ENCODE measurements at places on chromosomes 4 and X.
A peak's percentile ranks its signal among the peaks of the same experiment; 100 is the strongest.

- DNase-seq, result peak; percentile 17
These were observed 105.1 kb downstream of the ADRA2C start for GRCh38 chr4:3871181-3871852.

GRCh38 chrX:124347242-124347641 is 879 bp downstream of the SH2D1A start:
- DNase-seq, result no peak

DNA sequence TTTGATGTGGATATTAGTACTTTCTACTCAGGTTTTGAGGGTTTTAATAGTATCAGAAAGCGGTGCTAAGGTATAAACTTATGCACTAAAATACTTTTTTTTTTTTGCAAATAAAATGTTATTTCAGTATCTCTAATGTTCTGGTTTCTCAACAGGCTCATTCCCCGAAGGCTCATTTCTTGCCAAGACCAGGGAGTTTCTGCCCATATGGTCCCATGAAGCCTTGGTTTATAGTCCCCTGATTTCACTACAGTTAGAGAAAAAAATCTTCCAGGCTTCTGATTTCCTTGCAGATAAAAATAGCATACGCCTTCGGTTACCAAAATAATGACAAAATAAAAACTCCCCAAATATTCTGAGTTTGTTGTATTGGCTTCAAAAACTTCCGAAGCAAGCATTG is 814.2 kb upstream of the PABPC4L start:
- no peak for DNase-seq

- DNase-seq, result no peak
These were observed 64.8 kb upstream of the NR0B1 start for GRCh38 chrX:30373951-30374350.

GRCh38 chr4:102441978-102442911 is 58.9 kb upstream of the NFKB1 start:
- no peak for DNase-seq

DNA sequence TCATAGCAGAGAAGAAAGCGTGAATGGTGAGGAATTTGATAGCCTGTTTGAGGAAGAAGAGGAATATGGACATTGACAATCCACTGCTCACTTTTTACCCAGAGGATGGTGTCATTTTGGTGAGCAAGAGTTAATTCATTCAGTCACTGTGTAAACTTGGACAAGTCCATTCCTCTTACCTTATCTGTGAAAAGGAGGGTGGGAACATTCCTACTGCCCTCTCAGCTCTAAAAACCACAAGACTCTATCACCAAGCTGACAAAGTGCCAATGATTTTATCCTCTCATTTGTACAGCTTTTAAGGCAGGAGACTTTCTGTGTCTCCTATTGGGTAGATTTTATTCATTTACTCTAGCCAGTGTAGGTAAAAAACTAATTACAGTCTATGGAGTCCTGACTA is 103.8 kb downstream of the LUZP4 start:
- DNase-seq, result no peak

DNA sequence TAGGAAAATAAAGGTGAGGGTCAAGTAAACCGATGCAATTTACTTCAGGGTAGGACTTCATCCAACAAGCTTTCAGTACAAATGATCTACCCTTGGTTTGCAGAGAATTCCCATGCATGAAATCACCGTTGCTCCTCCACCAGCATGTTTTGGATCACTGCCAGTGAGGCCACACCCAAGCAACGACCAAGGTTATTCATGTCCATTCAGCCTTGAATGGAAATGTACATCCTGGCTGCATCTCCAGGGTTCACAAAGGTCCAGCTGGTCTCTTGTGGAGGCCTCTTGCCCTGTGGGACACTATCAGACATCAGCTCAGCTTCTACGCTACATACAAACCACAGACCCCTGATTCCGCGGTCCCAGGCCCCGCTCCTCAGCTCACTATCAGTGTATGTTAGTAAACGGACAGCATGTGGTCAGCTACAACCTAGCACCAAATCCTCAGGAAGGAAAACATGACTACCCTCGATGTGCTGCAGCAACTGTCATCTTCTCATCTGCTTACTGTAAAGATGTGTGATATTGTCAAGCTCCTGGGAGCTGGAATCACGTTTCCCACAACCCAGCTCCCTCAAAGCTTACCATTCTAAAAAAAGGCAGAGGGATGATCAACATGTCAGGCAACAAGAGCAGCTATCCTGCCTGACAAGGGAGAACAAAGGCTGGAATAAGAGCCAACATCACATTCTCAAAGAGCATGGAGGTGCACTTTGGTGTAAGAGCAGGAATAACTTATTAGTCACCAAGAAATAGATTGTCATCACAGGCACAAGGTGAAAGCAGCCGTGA is 4.9 kb downstream of the LYAR start:
- DNase-seq, result no peak

GRCh38 chr4:109559983-109560686 is at the start of gene MCUB:
TSS of gene MCUB (plus strand) at chr4:109560246. CDS start at chr4:109560338, 92 bp downstream.
- peak; percentile 82 for DNase-seq

DNA sequence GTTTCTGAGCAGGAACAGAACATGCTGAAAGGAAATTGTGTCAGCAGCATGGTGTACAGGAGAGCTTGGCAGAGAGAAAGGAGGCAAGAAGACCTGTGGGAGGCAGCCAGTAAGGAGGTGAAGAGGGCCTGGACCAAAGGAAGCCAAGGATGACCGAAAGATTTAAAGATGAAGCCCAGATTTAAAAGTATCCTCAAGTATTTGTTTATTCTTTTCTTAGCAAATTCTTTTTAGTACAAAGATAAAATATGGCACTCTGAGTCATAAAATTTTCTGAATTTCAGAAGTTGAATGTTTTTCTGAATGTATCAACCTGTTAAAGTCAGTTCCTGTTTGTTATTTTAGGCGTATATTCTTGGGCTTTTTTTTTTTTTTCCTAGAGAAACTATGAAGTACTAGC is 3.5 kb downstream of the PKD2 start:
- no peak for DNase-seq

DNA sequence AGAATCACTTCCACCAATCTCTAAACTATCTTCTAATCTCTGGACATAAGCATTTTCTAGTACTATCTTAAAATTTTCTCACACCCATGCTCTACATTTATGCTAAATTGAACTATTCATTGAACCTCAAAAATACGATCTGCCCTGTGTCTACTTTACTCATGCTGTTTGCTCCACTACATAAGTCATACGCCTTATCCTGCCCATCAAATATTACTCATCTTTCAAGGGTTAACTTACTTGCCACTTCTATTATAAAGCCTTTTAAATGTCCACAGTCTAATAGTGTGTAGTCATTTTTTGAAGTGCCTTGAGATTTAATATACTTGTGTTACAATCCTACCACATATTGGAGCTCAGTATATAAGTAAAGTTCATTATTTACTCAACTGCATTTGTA is 727.7 kb upstream of the SLIT2 start:
- no peak for DNase-seq

DNA sequence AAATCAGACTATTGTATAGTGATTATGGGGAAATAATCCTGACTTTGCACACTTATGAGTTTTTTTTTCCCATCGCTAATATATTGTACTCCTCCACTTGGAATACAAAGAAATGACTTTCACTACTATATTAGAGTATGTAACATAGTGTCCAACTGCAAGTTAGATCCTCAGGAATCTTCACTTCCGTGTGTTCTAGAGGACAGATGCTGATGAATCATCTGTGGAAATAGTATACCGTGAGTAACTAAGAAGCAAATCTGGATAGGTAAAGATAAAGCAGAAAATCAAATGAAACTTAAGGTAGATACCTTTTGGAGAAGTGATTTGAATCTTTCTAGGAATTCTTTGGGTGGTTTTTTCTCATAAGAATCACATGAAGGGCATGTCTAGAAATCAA is 8.3 kb downstream of the IL21 start:
- DNase-seq, result no peak

DNA sequence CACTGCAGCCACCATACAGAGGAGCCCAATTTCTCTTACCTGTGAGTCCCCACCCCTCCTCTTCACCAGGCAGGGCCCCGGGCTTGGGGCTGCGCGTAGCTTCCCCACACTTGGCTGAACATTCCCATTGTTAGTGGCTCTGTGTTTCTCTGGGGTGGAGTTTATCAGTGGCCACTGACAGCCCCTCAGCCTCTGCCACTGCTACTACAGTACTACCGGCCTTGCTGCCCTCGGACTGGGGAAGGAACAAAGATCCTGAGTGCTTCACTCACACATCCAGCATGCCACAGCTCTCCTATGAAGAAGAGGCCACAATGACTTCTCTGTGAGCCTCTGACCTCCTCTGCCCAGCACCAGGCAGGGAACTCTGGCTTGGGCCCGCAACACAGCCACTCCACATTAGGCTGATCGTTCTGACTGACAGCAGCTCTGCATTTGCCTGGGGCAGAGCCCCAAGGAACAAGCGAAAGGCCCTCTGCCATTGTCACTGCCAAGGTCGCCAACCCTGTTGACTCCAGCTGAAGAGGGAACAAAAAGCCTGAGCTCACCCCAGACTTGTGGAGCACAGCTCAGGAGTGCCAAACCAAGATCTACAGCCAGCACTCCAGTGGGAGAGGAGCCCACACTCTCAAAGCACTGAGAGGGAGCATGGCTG is 24.0 kb downstream of the ABCB7 start:
- no peak for DNase-seq

DNA sequence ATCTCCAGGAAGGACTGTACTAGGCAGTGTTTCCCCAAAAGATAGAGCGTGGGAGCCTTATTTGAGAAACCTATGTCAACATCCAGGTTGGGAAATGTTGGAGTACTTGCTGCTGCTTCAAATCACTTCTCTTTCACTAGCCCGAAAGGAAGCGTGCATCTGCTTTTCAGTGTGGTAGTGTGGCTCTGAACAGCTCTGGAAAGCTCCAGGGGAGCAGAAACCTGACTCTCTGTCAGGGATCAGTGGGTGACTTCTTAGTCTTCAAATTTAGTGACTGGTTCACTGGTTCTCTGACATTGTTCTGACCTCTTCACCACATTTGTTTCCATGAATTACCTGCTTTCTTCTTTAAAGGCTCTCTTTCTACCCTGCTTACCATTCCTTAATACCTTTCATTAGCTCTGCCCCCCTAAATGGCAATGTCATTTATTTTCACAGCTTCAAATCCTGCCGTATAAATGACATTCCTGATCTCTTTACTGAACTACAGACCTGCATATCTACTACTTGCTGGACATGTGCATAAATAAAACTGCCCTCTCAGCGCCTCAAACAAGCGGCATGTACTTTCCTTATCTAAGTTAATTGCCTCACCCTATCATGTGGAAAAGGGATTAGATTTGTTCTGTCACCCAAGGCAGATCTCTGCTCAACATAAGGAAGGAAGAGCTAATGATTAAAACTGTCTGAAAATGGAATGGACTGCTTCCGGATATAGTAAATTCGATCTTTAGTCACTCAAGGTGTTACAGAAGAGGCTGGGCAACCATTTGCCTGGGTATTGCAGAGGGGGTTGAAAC is 37.0 kb downstream of the DLG3 start:
- DNase-seq, result no peak

GRCh38 chrX:38365954-38366353 is 13.6 kb downstream of the OTC start:
- no peak for DNase-seq

DNA sequence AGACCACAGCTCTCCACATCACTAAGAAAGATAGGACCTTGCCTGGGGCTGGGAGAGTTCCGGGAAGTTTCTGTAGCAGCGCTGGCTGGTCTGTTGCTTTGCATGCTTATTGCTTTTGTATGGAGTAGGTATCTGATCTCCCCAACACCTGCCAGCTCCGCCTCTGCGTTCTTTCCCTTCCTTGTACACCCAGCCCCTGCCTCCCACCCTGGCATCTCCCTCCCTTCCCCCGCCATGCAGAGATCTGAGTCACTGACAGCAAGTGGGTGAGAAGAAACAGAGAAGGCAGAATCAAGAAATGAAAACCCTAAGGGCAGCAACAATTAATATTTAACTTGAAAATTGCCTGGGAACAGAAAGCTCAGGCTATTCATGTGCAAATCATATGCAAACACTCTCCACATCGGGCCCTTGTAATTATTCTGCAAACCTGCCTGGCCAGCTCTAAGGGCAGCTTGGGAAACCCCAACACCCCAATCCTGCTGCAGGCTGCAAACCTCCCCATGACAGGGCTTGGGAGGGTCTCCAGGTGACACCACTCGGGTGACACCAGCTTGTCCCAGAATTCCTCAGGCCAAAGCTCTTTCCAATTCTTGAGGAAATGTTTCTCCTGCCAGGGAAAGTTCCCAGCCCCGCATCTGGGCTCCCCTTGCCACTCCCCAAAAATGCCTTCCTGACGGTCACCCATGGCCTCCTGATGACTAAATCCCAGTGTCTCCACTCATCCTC is 257.2 kb downstream of the FBXW7 start:
- DNase-seq, result no peak

GRCh38 chrX:15882704-15883539 is 28.3 kb upstream of the AP1S2 start:
- no peak for DNase-seq

- DNase-seq, result no peak
These were observed 35.1 kb downstream of the GAB3 start for GRCh38 chrX:154715825-154716224.

GRCh38 chrX:1400049-1400448 is 8.1 kb upstream of the SLC25A6 start:
- no peak for DNase-seq

- DNase-seq, result no peak
These were observed 577.1 kb downstream of the ANKRD50 start for GRCh38 chr4:124135409-124135813.

- DNase-seq, result no peak
These were observed 60.4 kb upstream of the TAF9B start for GRCh38 chrX:78199851-78200250.

DNA sequence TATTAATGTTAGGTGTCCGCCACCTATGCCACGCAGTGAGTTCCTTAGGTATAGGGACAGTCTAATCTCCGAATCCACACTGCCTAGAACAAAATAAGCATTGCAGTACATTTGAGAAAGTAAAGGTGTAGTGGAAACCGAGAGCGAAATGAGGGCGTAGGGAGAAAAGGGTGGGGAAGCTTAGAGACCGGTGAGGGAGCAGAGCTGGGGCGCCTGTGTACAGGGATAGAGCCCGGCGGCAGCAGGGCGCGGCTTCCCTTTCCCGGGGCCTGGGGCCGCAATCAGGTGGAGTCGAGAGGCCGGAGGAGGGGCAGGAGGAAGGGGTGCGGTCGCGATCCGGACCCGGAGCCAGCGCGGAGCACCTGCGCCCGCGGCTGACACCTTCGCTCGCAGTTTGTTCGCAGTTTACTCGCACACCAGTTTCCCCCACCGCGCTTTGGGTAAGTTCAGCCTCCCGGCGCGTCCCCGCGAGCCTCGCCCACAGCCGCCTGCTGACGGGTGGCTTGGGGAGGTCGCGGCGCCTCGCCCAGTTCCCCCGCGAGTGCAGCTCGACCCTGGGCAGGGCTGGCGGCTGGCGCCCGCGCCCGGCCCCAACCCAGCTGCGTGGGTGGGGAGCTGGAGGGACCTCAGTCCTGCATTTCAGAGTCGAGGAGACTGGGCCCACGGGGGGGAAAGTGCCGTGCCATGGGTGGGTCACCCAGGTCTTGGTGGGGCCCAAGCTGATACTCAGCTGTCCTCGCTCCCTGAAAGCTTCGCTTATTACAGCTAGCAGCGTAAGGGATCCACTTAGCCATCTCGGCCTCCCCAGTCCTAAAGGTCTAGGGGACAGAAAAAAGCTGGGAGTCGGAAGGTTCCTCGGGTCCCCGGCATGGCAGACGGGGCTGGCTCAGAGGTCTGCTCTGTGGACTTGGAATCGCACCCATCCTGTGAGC is at the start of gene ANXA3:
TSS of gene ANXA3 (plus strand) at position 351 of the 932 bp plus-strand sequence. CDS start 2,704 bp downstream, outside the sequence.
- DNase-seq, result peak; percentile 6

Data from activated gamma-delta T cell (primary cell).